Activated CD4-positive, alpha-beta T cell treated with anti-CD3 and anti-CD28 coated beads, Interleukin-2, amount 50 U/mL, for 24 hours (primary cell): ENCODE measurements at places on chromosomes 7 and 10.

DNA sequence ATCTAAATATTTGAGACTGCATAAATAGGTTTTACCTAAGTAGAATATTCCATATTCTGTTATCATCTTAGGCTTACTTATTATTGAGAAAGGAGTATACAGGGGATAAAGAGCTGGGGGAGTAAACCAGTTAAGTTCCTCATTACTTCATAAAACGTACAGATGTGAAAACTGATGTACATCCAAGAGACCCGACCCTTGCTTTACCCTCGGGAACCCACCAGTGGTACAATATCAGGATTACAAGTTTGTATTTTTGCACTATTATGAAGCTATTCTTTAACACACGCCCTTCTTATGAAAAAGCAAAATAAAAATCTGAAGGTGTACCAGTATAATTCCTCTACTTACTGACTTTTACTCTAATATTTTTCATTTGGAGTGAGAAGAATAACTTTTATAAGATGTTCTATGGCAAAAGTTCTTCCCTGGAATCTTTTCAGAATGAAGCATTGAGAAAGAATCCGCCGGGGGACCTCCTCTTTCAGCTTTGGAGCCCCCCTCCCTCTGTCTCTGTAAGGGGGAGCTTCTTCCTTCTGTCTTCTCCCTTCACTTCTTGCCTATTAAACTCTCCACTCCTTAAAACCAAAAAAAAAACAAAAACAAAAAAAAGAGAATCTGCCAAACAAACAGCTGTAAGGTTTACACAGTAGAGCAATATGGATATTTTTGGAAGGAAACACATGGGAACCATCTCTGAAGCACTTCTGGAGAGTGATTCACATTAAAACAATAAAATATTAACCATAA lies 550.0 kb downstream of the TNS3 start:
- DNase-seq = no peak

GRCh38 chr10:6269953-6270867 lies 67.5 kb downstream of the PFKFB3 start:
- DNase-seq = peak; percentile 43

DNA sequence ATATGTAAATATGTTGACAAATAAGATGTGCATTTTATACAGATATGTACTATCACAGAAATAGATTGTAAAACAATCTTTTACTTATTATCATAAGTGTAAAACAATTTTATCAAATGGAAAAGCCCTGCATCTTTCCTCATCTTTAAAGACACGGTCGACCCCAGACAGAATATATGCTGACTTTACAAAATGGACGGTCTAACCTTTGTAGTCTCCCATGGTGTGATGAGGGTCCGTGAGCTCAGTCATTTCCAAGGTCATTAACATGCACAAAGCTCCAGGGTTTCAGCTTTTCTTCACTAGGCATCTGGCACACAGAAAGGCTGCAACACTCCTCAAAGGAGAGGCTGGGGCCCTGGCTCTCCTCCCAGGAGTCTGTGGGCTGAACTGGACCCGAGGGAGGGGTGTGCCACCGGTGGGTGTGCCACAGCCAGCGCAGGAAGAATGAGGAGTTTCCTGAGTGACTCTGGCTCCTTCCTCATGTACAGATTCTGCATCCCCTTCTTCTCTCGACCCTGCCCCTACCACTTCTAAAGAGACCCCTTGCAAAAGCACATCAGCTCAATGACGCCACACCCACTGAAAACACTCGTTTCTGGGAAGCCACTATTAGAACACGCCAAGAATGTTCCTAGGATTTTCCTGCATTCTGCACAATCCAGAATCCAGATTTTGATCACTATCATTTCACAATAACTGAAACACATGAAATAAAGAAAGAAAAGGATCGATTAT lies 26.2 kb upstream of the ABLIM1 start:
- DNase-seq = no peak

- DNase-seq = no peak
These were observed 407.5 kb downstream of the INHBA start for GRCh38 chr7:41295455-41295815.

GRCh38 chr10:125014836-125015355 lies 73.0 kb downstream of the ZRANB1 start:
- no peak for DNase-seq

GRCh38 chr10:59847326-59847725 lies 59.0 kb downstream of the CCDC6 start:
- no peak for DNase-seq

- DNase-seq = no peak
These were observed 31.6 kb downstream of the VIPR2 start for GRCh38 chr7:159113056-159113455.

DNA sequence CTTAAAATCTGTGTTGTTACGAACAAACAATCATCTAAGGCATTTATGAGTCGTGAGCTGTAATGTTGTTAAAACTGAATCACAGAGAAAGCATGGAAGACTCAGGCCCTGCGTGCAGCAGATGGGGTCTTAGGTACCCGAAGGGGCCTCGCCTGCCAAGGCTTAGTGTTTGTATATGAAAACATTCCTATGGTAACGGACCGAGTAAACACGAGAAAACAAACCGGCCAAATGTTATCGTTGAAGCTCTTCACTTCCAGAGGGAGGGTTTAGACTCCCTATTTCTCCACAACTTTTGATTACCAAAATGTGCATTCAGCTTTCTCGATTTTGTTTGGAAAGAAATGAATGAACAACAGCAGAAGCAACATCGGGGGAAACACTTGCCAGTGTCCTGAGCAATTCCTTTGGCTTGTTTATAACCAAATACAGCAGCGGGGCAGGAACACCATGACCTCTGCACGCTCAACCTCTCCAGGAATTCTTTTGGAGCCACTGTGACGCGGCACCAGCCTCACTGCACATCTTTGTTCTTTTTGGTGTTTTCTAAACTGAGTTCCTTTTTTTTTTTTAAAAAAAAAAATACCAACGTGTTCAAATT lies 121.6 kb upstream of the KLF6 start:
- no peak for DNase-seq
